Amniotic epithelial cell (primary cell): ENCODE measurements at places on chromosomes 5 and 9.
A peak's percentile ranks its signal among the peaks of the same experiment; 100 is the strongest.

GRCh38 chr5:87949676-87950631, 318.7 kb downstream of the TMEM161B start:
- no peak for DNase-seq

DNA sequence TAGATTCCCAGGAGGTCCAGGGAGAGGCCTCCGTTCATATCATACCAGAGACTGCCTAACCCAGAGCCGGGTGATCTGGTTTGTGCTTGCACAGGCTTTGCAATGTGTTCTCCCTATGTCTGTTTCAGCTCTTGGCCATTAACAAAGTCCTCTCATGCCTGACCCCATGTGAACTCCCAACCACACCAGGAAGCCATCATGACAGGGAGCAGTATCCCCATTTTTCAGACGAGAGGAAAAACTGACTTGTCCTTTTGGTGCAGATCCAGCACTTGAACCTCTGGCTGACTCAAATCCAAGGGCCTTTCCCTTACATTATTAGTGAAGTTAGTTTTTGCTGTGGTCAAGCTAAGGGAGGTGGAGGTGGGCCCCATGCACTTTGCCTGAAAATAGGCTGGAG, 58.4 kb downstream of the TEX10 start:
- DNase-seq = peak; percentile 9

DNA sequence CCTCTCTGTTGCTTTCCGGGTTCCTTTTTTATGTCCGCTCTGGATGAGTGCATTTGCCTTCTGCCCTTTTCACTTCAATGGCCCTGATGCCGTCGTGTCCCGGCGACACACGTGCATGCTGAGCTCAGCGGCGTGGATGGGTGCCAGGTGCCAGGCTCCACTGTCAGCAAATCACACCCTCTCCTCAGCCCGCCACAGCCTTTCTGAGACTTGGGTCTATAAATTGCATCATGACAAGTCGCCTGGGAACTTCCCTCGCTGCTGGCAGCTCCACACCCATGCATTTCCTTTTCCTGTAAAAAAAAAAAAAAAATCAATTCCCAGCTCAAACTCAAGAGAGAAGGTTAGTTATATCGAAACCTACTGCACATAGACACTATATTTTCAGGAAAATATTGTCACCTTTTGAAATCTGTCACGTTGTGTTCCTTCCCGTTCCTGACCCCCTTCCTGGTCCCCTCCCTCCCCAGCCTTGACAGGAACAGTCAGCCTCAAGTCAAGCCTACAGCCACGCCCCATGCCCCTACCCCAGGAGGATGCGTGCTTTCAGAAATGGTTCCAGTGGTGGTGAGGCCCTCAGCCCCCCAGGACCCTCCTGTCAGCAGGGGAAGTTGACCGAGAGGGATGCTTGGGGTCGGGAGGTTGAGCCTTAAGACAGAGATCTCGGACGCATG, 110.3 kb upstream of the PTCH1 start:
- no peak for DNase-seq

- DNase-seq = peak; percentile 69
These were observed 86.4 kb upstream of the COL5A1 start for GRCh38 chr9:134555094-134555650.

DNA sequence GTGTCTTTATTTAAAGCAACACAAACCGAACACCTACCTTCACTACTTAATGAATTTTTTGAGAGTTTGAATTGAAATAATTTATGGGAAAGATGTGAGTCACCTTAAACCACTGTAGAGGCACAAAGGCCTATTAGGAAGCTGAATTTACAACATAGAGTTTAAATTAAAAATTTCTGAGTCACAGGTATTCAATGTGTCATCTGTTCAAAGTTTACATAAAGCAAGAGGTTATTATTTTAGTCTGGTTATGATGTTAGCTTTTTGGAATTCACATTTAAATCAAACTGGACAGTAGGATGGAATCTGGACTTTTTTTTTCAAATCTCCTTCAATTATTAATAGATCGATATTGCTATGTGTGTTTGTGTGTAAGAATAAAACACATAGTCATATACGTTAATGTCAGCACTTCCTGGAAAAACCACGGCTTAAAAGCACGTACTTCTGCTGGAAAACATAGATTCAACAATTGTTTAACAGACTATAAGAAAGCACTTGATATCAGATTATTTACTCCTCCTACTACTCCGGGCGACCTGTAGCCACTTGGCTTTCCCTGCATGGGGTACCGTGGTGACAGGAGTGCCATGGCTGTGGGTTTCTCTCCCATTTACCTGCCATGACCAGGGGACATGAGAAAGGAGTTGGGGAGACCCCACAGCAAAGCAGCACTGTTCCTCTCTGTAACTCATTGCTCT, 638.6 kb downstream of the SEMA5A start:
- DNase-seq = peak; percentile 81

DNA sequence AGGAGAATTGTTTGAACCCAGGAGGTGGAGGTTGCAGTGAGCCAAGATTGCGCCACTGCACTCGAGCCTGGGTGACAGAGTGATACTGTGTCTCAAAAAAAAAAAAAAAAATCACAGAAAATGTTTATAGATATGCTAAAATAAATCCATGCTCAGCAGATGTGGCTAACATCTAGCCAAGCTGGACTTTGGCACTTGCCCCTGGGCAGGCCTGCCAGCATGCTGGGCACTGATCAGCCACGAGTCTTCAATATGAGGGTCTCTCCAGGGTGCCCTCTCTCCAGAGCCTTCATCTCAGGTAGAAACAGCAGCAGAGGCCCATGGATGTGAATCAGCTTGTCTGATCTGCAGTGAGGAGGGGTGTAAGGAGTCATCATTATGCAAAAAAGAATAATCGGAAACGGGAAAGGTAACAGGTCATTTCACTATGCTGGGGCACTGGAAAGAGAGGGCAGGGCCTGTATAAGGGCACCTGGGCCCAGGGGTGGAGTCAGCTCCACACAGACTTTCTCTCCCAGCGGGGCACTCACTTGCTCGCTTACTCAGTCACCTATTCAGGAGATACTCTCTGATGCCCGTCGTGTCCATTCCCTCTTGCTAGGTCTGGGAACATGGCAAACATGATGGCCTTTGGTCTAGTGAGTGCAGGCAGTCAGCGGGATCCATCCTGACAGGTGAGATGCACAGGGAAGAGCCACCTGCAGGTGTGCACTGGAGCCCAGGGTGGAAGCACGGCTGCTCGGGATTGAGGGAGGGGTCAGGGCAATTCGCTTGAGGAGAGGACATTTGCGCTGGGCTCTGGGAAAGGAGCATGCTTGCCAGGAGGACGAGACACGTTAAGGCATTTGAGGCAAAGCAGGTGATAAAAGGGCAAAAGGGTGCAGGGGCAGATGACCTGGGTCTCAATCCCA, 17.1 kb downstream of the RNF44 start:
- no peak for DNase-seq

- DNase-seq = peak; percentile 69
These were observed 67.0 kb upstream of the RNU6ATAC start for GRCh38 chr9:134231330-134231745.

GRCh38 chr9:34600908-34601307, 11.0 kb downstream of the RPP25L start:
- DNase-seq = no peak

DNA sequence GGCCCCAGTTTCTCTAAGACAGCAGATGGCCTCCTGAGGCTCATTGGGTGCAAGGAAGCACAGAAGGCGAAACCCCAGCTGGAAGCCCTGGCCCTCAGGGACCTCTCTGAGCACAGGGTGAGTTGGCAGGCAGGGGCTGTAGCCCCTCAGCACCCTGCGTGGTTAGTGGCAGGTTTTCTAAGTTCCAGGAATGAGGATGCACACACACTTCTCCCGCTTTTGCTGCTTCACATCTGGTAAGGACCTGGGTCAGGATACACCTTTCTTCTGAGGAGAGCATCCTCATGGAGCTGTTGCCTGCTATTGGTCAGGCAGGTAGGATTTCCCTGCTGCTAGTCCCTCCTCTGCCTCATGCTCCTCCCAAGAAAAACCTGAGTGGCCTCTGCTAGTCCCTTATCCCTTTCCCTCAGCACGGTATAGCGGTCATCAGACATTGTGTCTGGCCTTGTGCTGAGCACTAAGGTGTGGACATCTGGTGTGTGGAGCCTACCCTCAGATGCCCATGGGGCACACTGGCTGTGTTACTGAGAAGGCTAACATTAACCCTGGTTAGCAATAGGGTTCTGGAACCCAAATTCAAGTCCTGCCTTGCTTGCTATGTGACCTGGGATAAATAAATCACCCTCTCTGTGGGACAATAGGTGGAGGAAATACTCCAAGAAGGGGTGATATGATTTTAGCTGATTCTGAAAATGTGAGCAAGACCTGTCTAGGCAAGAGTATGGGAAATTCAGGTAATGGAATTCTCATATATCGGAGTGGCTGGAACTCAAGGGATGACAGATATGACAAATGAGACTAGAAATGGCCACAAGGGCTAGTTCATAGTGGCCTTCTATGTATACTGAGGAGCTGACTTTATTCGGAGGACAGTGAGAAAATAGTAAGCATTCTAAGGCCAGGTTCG, 1.6 kb downstream of the SLC22A4 start:
- no peak for DNase-seq

DNA sequence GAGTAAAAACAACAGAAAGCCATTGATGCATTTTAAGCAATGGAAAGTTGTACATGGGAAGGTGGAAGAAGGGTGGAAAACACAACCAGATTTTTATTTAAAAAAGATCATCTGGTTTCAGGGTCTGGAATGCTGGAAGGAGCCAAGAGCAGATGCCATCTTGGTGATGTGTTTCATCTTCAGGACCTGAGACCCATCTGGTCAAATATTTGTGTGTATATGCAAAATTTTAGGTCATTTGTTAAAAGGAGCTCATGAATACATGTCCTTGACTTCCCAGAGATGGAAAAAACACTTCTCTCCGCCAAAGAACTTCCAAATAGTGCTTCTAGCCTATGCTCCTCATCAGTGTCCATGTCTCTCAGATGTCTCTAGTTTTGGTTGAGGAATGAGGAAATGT, 110.6 kb upstream of the GDNF start:
- DNase-seq = no peak

DNA sequence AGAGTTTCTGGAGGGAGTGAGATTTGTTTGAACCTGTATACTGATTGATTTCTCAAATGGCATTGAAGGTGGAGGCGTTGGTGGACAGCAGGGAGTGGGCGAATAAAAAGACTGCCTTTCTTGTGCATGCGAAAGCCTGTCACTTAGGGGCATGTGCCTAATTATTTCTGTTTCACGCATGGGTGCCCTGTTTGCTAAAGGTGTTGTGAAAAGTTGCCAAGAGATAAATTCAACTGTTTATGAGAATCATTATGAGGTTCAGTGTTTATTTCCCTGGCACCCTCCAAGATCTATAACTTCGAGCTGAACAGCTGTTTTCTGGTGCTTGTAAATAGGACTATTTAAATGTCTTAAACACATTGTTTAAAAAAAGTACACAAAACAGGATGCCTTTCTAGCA, 67.4 kb upstream of the DMRTA1 start:
- no peak for DNase-seq

DNA sequence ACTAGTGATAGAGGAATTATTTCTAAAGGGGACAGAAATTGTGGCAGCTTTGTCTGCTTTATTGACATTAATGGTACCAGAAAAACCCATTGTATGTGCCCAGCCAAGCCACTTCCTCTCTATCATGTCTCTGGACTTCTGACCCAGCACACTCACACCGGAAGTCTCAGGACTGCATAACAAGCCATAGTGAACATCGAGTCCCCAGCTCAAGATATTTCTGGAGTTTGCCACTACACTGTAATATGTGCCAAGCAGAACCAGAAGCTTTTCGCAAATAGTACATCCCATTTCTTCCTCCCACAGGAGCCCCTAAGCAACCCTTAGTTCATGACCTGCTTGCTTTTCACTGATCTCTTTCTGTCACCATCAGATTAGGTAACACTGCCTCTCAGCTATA, 187.4 kb upstream of the GHR start:
- no peak for DNase-seq

DNA sequence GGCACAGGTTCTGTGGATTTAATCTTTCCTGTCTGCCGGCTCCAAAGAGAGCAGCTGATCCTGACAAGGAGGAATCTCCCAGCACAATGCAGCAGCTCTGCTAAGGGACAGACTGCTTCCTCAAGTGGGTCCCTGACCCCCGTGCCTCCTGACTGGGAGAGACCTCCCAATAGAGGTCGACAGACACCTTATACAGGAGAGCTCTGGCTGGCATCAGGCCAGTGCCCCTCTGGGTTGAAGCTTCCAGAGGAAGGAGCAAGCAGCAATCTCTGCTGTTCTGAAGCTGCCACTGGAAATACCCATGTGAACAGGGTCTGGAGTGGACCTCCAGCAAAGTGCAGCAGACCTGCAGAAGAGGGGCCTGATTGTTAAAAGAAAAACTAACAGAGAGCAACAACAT, 630.2 kb upstream of the FTMT start:
- DNase-seq = no peak

DNA sequence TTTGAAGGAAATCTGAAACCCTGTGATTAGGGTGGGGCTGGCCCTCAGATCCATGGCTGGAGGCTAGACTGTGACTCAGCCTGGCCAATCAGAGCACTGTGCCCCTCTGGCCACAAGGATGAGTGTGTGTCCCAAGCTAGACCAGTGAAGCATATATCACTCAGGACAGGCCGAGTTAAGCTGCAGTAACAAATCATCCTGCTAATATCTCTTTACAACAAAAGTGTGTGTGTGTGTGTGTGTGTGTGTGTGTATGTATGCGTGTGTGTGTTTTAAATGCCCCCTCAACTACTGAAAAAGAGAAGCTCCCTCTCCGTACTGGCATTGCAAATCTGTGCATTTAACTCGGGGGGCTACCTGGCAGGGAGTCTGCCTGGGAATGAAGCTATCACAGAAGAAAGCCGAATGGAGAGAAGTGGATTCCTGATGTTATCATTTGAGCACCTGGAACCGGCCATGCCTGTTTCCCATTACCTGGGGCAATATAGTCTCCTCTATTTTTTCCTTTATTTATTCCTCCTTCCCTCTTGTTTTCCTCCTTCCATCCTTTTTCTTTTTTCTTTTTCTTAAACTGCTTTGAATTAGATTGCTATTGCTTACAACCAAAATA, 25.6 kb downstream of the STC2 start:
- DNase-seq = peak; percentile 79

- DNase-seq = peak; percentile 29
These were observed 167.6 kb downstream of the YIPF5 start for GRCh38 chr5:144002876-144003275.

GRCh38 chr5:100519075-100519474, 16.1 kb upstream of the FAM174A start:
- DNase-seq = no peak

- DNase-seq = peak; percentile 14
These were observed 362.9 kb downstream of the CCDC171 start for GRCh38 chr9:15915711-15916110.

- DNase-seq = no peak
These were observed 160.5 kb upstream of the CDH10 start for GRCh38 chr5:24805230-24805629.

GRCh38 chr5:63456279-63456678, 506.0 kb downstream of the HTR1A start:
- no peak for DNase-seq

GRCh38 chr9:74016004-74016403, 481.1 kb upstream of the RORB start:
- no peak for DNase-seq

GRCh38 chr5:32182463-32183063, 8.4 kb upstream of the GOLPH3 start:
- DNase-seq = no peak
